ENCODE measurements at places on chromosomes 7 and 10. TPM values are rescaled to one million over a fixed set of nuclear protein-coding genes. Genes with fewer than 3 reads are reported as not detected.

DNA sequence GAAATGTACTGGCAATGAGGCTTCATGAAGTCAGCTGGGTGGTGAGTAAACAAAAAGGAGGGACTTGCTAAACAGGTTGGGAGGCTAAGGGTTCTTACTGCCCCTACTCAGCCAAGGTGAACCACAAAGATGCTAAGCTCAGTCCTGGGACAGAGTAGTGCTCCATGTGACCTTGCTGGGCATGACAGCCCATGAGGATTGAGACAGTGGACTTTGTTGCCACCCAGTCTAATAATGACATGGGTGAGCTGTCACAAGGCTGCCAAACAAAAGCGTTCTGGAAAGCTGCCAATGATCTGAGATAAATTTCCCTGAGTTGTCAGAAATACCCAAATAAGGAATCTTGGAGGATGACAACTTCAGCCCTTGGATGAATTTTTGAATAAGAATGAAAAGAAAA, 75.2 kb downstream of the CLEC2L start:
- H3K4me3 ChIP-seq: no peak overlapping the region
- no peaks in the 10 kb centered on the region for H3K27me3 ChIP-seq
- H3K4me1 ChIP-seq: no peaks in the 10 kb centered on the region
- H3K36me3 ChIP-seq: peaks cover 23% of the 10 kb centered on the region
- no peak for DNase-seq

Gene STRIP2
- polyA plus RNA-seq: 1.3 TPM

Gene NANOS1
- polyA plus RNA-seq: 0.50 TPM

DNA sequence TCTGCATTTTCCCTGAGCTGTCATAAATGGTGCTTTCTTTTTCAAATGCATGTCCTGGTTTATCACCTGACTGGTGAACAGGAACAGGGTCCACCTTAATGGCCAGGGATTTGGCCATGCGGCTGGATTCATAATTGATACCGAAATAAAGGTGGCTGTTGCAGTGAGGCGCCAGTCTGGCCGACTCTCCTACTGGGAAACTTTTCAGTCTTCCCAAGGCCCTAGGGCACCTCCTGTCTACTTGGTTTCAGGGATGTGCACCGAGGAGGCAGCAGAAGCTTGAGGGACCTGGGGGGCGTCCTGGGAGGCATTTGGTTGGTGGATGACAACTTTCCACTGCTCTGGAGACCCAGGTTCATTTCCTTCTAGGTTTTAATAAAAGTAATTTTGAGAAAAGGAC, 46.4 kb upstream of the FIGNL1 start:
- peaks cover 7% of the 10 kb centered on the region for H3K4me1 ChIP-seq
- no peaks in the 10 kb centered on the region for H3K27me3 ChIP-seq
- H3K36me3 ChIP-seq: peaks cover 11% of the 10 kb centered on the region
- H3K4me3 ChIP-seq: no peak overlapping the region
- H3K27ac ChIP-seq: peak overlapping the region; percentile 83

- no peaks in the 10 kb centered on the region for H3K27me3 ChIP-seq
- no peaks in the 10 kb centered on the region for H3K36me3 ChIP-seq
- H3K4me3 ChIP-seq: no peak overlapping the region
- no peak overlapping the region for H3K27ac ChIP-seq
- no peak for DNase-seq
- H3K4me1 ChIP-seq: no peaks in the 10 kb centered on the region
Observed at GRCh38 chr7:49520951-49521350, 252.5 kb upstream of the VWC2 start.
